Thoracic aorta (tissue), 2 donors: ENCODE measurements at places on chromosomes 12 and 14.
A peak's percentile ranks its signal among the peaks of the same experiment; 100 is the strongest.

DNA sequence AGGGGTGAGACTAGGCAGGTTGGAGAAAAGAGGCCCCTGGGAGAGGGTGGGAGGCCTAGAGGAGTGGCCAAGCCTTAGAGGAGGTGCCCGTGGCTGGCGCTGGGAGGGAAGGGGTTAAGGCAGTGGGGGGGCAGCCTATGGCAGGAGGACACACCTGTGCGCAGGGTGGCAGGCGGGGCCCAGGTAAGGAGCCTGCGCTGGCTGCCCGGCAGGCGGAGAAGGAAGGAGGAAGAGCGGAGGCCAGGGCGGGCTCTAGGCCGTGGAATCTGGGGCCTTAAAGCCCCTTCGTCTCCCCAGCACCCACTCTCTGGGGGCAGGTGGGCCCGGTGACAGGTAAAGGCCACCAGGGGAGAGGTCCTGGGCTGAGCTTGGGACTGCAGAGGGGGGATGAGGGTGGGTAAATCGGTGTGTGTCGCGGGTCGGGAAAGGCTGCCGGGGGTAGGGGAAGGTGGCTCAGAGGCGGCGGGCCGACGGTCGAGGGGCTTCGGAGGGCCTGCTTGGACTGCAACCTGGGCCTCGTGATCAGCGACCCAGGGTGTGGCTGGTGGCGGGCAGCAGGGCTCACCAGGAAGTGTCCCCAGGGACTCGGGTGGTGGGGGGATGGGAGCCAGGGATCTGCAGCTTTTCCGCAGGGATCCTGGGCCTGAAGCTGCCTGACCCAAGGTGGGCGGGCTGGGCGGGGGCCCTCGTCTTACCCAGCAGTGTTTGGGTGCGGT lies 7.3 kb downstream of the PHB2 start:
- DNase-seq: no peak

DNA sequence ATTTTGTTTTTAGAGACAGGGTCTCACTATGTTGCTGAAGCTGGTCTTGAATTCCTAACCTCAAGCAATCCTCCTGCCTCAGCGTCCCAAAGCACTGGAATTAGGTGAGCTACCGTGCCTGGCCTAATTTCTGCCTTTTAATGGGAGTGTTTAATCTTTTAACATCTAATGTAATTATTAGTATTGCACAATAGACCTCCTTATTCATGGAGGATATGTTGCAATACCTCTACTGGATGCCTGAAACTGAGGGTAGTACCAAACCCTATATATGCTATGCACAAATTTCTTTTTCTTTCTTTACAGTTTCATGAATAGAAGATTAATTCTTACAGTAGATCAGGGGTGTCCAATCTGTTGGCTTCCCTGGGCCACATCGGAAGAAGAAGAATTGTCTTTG lies 47.8 kb downstream of the MYRFL start:
- DNase-seq: no peak

- peak; percentile 31 for DNase-seq
These were observed 11.5 kb upstream of the KRT80 start for GRCh38 chr12:52203079-52203921.

DNA sequence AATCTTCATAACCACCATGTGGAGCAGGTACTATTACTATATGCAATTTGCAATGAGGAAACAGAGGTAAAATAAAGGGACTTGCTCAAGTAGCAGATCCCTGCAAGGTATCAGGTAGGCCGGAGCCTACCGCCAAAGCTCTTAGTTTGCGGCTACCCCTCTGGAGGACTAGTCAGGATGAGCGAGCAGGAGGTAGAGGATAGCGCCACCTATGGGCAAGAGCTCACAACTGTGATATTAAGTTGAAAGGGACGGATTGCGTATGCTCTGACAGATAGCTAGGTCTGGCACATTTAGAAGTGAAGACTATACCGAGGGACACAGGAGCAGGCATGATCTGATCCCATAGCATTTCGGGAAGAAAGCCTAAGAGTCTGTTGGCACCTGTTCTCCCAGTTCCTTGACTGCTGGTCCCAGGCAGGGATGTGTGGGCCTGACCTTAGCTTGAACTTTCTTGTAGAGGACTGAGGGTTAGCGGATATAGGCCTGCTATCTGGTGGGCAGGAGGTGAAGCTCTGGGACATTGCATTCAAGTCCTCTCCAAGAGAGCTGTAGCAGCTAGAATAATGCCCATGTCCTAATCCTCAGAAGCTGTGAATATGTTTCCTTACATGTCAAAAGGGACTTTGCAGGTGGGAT lies 48.0 kb downstream of the SLC17A8 start:
- DNase-seq: no peak
